Mesenchymal stem cell (in vitro differentiated cells and primary cell): ENCODE measurements at places on chromosomes 3 and 15.

DNA sequence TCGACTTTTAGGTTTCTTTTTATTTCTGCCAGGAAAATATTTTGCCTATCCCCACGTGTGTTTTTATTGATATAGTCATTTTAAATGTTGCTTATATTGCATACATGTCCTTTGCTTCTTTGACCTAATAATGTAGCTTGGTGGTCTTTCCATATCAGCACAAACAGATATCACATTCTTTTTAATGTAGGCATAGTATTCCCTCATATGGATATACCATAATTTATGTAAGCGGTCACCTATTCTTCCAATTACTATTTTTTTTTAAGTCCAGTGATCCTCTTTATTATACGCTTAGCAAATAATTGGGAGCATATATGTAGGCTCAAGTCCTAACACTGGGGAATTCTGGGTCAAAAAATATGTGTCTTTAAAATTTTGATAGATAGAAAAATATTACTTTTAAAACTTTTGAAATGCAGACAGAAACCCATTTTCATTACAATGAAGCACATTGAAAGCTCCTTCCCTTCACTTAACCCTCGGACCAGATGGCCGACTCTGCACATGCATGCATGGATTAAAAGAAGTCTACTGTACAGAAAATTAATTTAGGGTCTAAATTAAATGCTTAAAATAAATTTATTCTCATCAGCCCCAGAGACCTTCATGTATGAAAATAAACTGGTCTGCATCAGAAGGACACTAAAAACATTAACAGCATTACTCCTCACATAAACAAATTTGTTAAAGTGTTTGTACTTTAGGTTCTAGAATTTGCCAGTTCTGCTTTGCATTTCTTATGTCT, 90.5 kb upstream of the LIMD1 start:
- DNase-seq = no peak

- DNase-seq = peak; percentile 72
These were observed 373.1 kb downstream of the MFSD1 start for GRCh38 chr3:159174715-159175692.

GRCh38 chr3:164737174-164737573, 341.1 kb downstream of the SI start:
- no peak for DNase-seq

DNA sequence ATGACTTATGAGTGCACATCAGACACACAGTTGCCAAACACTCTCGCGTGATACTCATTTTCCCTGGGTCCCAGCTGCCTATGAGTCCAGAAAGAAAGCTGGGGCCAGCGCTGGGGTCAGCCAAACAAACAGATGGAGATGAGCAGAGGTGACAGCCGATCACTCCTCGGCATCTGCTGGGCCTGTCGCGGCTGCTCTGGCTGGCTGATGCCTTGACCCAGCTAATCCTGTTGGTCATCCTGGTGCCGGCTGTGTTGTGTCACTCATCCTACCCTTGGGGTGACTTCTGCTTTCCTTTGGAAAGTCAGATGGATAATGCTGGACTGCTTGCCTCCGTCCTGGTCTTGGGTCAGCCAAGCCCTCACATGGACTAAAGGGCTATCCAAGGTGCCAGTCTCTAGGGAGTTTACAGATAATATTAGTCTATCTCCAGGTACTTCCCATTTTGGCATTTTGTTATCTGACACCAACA, 105.3 kb upstream of the PDZRN3 start:
- DNase-seq = peak; percentile 73

GRCh38 chr3:52384019-52384761, 60.7 kb downstream of the SEMA3G start:
- no peak for DNase-seq

GRCh38 chr3:184814214-184814613, 2.2 kb downstream of the VPS8 start:
- peak; percentile 37 for DNase-seq

DNA sequence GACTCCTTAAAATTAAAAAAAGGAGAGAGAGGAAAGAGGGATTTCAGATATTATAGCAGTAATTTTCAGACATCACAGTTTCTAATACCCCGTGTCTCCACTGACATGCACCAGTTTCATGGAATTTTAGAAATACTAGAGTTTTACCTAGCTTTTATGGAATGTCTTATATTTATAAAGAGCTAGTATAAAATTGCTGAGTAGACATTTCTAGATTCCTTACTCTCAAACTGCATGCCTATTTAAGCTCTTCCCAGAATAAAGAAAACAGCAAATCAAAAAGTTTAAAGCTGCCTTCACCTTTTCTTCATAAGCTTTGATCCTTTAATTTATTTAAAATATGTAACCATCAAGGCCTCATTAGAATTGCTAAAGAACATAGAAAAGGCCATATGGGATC, 247.4 kb upstream of the IL12A start:
- no peak for DNase-seq

GRCh38 chr3:11379238-11379823, 107.1 kb downstream of the ATG7 start:
- peak; percentile 76 for DNase-seq

- peak; percentile 30 for DNase-seq
These were observed 3.2 kb downstream of the SETD5 start for GRCh38 chr3:9400616-9401015.

- DNase-seq = no peak
These were observed 73.9 kb downstream of the SUCLG2 start for GRCh38 chr3:67580430-67581000.

- no peak for DNase-seq
These were observed 527.9 kb upstream of the TBL1XR1 start for GRCh38 chr3:177725165-177725564.

DNA sequence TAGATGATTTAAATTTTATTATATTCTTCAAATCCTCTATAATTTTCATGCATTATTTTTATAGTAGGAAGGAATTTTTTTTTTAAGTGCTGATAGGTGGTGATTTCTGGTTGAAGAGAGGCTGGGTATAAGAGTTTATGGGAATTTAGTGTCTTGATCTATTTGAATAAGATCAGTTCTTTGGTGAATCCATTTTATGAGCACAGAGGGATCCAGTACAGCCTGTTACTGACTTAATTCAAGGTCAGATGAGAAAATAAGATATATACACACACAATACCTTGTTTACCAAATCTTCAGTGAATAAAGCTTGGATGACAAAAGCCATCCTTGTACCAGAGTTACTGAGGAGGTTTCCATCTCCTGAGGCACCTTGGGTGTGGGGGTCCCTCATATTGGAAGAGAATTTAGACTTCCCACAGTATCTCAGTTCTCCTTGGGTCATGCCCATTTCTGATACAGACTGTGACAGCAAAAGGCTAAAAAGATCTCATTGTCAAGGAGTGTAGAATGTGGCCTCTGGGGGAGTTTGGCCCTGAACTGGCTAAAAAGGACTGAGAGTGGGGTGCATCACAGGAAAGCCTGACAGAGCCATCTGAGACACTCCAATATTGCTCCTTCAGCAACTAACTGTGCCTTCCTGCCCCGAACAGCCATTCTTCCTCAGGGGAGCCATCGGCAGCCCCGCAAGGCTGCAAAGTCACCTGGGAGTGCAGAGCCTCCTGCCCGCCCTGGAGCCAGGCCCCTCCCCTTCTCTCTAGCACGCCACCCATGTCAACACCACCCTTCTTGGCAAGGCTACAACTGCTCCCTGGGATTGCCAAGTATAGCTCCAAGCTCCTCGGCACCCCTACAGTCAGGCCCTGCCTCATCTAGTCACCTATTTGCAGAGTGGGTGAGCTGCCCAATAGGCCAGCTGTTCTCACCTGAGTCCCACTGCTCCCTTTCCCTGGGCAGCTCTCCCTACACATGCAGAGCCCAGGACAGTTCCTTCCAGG, 43.1 kb upstream of the HACD2 start:
- DNase-seq = no peak

GRCh38 chr15:70475921-70476320, 287.4 kb downstream of the UACA start:
- DNase-seq = no peak

DNA sequence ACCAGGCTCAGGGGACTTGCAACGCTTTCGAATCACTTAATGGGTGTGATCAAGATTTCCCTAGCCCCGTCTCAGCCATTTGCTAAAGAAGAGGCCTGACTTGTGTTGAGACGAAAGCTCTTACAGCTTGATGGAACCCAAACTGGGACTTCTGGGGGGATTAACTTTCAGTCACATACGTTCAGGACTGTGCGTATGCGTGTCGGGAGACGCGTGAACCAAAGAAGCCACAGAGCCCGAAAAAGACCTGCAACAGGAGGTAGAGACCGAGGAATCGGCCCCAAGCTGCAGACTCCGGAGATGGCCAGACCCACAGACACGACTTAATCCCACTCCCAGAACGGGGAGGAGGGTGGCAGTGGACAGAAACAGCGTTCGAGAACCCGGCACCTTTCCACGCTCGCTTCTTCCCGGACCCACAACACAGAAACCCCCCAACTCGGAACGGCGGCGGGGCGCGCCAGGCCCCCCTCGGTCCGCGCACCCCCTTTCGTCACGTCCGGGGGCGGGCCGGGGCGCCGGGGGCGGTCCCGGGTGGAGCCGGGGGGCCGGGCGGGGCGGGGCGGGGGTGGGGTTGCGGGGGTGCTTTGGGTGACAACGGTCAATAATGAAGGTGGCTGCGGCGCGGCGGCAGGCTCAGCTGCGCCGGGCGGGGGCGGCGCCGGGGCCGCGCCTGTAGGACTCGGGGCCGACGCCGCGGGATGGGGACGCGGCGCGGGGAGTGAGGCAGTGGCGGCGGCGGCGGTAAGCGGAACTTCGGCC, at the start of gene ATP11B:
Gene ATP11B, plus strand, starts transcription at position 604 of the 762 bp plus-strand sequence. CDS start 256 bp downstream, outside the sequence.
- DNase-seq = peak; percentile 74

DNA sequence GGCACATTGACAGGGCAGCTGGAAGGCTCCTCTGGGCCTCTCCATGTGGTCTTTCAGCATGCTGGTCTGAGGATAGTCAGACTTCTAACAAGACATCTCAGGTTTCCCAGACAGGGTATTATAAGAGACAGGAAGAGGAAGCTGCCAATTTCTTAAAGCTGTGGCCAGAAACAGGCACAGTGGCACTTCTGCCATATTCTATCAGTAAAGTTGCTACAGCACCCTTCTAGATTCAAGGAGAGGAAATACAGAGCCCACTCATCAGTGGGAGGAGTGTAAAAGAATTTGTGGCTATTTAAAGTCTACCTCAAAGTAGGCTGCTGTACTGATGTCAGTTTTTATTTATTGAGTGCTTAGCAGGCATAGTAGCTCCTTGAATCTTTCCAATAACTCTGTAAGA, 55.5 kb downstream of the BTD start:
- DNase-seq = no peak

DNA sequence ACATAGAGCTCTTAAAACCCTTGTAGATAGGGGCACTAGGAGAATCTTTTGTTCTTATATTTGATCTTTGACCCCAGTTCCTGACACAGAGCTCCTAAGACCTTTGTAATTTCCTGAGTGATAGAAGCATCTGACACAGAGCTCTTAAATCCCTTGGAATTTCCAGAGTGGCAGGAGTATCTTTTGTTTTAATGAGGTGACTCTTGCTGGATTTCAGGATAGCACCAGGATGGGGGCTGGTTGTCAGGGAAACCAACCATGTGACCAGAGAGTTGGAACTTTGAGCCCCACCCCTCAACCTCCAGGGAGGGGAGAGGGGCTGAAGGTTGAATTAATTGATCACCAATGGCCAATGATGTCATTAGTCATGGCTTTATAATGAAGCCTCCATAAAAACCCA, 47.6 kb upstream of the ST8SIA2 start:
- no peak for DNase-seq

- DNase-seq = no peak
These were observed 34.7 kb upstream of the SLC41A3 start for GRCh38 chr3:126118591-126118990.

GRCh38 chr3:167649746-167650145, 4.0 kb downstream of the WDR49 start:
- no peak for DNase-seq

DNA sequence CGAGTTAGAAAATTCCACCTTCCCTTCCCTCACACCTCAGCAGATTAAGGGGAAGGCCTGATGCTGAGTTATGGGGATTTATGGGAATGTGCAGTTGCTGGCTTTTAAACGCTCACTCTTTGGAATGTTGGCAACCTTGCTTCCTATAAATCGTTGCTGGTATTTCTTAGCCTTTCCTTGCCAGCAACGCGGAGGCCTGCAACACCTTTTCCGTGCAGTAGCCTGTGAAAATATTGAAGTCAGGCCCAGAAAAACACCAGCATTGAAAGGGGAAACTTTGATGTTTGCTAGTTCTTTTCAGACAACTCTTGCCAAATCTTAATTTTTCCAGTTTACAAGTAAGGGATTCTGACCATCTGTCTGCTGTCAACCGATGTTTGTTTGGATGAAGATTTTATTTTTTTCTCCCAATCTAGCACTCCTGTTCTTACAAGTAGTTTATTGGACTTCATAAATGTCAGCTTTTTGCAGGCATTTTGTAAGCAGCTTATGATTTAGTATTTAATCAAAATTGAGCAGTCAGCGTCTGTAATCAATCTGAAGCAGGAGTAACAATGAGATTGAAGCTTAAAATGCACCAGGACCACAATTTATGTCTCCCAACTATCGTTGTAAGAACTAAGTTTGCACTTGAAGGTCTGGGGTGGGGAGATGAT, 251.0 kb downstream of the RPLP1 start:
- DNase-seq = no peak

GRCh38 chr3:132847849-132848625, 125.8 kb upstream of the NPHP3 start:
- no peak for DNase-seq

DNA sequence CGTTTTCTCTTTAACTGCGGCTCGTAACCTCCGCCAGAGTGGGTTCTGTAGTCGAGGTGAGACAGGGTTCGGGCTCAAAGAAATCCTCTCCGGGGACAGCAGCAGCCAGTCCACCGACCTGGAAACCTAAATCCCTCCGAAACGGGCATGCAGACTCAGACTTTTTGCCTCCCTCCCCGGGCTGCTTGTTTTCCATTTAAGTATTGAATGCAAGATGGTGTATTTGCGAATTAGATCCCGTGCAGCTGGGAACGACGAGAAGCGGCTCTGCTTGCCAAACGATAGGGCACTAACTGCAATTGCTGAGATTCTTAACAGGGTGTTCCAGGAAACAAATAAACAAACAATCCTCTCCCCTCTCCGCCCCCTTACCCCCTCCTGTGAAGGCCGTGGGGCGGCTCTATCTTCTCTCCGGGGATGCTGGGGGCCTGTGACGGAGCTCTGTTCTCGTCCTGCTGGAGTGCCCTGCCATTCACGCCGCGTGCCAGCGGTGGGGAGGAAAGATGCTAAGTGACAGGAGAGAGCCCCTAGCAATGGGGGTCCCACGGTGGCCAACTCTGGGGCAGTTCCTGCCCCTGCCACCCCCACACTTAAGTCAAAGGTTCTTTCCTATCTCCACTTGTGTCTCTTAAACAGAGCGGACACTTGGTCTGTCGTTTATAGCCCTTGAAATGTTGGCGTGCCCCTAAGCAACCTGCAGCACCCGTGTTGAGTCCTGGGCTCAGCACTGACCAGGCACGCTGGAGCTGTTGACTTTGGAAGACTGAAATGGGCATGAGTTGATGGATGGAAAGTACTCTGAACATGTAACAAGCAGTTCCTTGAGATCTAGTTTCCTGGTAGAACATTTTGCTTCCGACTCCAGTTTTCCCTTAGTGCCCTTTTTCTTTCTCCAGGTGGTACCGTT, 1.3 kb upstream of the ETV5 start:
- peak; percentile 72 for DNase-seq

DNA sequence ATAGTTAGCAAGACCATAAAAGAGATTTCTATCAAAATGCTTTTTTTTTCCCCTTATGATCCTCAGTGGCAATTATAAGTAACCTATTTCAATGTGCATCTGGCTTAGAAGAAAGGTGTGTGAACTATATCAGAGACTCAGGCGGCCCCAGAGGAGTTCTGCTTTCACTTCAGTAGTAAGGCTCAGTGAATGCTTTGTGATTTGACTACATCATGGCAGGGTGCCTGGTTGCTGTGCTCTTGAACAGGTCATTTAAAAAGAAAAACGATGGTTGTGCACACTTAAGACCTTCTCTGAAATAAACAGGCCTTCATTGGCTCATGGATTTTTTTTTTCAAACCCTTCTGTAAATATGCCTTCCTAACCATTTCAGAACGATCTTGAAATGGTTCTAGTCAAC, 400.4 kb upstream of the RARB start:
- DNase-seq = no peak
